ENCODE measurements at places on chromosomes 1 and 21. TPM values are rescaled to one million over a fixed set of nuclear protein-coding genes. Genes with fewer than 3 reads are reported as not detected.

- H3K27ac ChIP-seq, result no peak overlapping the region
- no peaks in the 10 kb centered on the region for H3K27me3 ChIP-seq
- DNase-seq, result no peak
- H3K36me3 ChIP-seq, result no peaks in the 10 kb centered on the region
Measured at GRCh38 chr1:24770881-24771280, 25.6 kb downstream of the CLIC4 start.

DNA sequence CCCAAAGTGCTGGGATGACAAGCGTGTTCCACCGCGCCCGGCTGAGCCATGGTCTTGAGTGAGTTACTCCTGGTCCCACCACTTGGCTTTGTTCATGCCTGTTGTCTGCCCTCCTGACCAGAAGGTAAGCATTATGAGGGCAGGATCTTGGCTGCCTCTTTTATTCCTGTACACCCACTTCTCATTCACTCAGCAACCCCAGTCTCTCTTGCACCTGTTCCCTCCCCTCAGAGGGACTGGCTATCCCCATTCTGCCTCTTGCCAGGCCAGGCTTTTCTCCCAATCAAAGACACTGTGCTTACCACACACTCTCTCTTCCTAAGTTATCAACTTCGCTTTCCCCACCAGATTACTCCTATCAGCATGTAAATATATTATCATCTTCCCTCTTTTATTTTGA lies 26.4 kb downstream of the SPATA21 start:
- H3K4me3 ChIP-seq, result no peak overlapping the region
- peaks cover 3% of the 10 kb centered on the region for H3K36me3 ChIP-seq

GRCh38 chr1:150765296-150765976 lies at the start of gene CTSS:
CTSS (minus strand) TSS chr1:150765778; CDS start chr1:150764763, 1,015 bp downstream.
- peaks cover 8% of the 10 kb centered on the region for H3K36me3 ChIP-seq
- DNase-seq, result no peak
- peak within 1 kb of the TSS; percentile 99 for H3K27ac ChIP-seq
- H3K27me3 ChIP-seq, result no peaks in the 10 kb centered on the region
- H3K4me1 ChIP-seq, result peaks cover 31% of the 10 kb centered on the region

Gene LIN9
- total RNA-seq, result 2.5 TPM

GRCh38 chr1:214312530-214313051 lies 31.6 kb downstream of the SMYD2 start:
- no peaks in the 10 kb centered on the region for H3K27me3 ChIP-seq
- no peak overlapping the region for H3K4me3 ChIP-seq
- no peak for DNase-seq
- H3K36me3 ChIP-seq, result peaks cover 8% of the 10 kb centered on the region
- H3K27ac ChIP-seq, result no peak overlapping the region

- H3K36me3 ChIP-seq, result no peaks in the 10 kb centered on the region
- DNase-seq, result peak; percentile 15
- H3K4me1 ChIP-seq, result peaks cover 17% of the 10 kb centered on the region
- peak overlapping the region; percentile 8 for H3K27ac ChIP-seq
- H3K4me3 ChIP-seq, result no peak overlapping the region
Measured at GRCh38 chr1:9767964-9768668, 55.6 kb downstream of the CLSTN1 start.

Gene C1orf115
- 0.50 TPM for total RNA-seq

- no peak overlapping the region for H3K4me3 ChIP-seq
- H3K36me3 ChIP-seq, result no peaks in the 10 kb centered on the region
- H3K4me1 ChIP-seq, result peaks cover 4% of the 10 kb centered on the region
- H3K27ac ChIP-seq, result peak overlapping the region; percentile 24
Measured at GRCh38 chr1:30915491-30916230, 7.1 kb upstream of the SDC3 start.

Gene NR5A2
- not detected for total RNA-seq

- H3K27me3 ChIP-seq, result no peaks in the 10 kb centered on the region
- H3K4me1 ChIP-seq, result peaks cover 20% of the 10 kb centered on the region
- no peaks in the 10 kb centered on the region for H3K36me3 ChIP-seq
- H3K27ac ChIP-seq, result peak overlapping the region; percentile 88
- H3K4me3 ChIP-seq, result no peak overlapping the region
Measured at GRCh38 chr1:93614986-93615581, 66.6 kb downstream of the BCAR3 start.

DNA sequence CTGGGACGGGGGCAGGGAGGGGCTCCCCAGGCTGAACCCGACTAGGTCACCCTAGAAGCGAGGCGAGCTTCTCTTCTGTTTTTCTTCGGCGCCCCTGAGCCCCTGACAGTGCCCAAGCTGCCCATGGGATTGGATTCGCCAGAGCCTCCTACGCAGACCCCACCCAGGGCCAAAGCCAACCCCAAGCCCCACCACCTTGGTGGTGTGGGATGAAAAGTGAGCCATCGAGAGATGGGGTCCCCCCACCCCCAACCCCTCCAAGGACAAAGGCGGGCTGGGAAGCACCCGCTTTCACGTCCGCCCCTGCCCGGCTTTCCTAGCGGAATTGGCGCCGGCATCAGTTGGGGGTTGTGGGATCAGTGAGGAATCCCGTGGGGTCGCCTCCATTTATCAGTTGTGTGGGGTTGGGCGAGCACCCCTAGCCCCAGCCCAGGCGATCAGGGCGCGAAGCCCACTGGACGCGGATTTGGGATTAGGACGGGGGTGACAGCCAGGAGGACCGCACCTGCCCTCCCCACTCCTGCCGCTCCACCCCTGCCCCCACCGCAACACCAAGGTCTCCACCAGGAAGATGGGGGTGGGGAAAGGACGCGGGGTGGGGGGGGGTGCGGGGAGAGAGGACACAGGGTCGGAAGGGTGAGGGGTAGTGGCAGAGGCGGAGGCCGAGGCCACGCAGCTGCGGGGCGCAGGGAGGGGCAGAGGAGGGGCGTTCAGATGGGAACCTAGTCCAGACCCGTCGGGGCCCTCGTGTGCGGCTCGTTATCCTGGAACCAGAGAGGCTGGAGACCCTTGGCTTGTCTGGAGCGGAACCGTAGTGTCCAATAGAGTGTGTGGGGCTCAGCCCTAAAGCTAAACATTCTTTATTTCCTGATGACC lies 4.4 kb downstream of the TSPEAR start:
- H3K27me3 ChIP-seq, result peaks cover 92% of the 10 kb centered on the region
- no peak overlapping the region for H3K27ac ChIP-seq
- no peak for DNase-seq
- H3K4me1 ChIP-seq, result peaks cover 23% of the 10 kb centered on the region
- peaks cover 9% of the 10 kb centered on the region for H3K36me3 ChIP-seq

Gene CLCNKA
- total RNA-seq, result not detected

GRCh38 chr1:17236779-17237560 lies 11.9 kb upstream of the PADI3 start:
- H3K4me1 ChIP-seq, result peaks cover 4% of the 10 kb centered on the region
- H3K27me3 ChIP-seq, result peaks cover 17% of the 10 kb centered on the region
- no peaks in the 10 kb centered on the region for H3K36me3 ChIP-seq
- peak; percentile 88 for DNase-seq

DNA sequence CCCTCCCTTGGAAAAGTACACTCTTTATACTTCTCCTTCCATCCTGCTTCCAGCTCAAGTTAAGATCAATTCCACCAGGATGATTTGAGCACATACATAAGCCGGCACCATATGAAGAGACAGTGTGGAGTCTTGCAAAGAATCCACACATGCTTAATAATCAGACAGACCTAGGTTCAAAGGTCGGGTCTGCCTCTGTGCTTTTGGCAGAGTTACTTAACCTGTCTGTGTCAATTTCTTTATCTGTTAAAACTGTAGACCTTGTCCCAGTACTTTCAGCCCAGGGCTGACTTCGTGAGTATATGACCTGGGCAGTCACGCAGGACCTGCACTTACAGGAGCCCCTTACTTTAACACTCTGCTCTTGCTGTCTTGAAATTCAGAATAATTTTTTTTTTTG lies 30.2 kb upstream of the BECN2 start:
- no peak overlapping the region for H3K4me3 ChIP-seq
- H3K4me1 ChIP-seq, result no peaks in the 10 kb centered on the region
- peaks cover 7% of the 10 kb centered on the region for H3K27me3 ChIP-seq
- H3K36me3 ChIP-seq, result no peaks in the 10 kb centered on the region

- no peaks in the 10 kb centered on the region for H3K27me3 ChIP-seq
- no peak overlapping the region for H3K4me3 ChIP-seq
- no peak for DNase-seq
- no peak overlapping the region for H3K27ac ChIP-seq
Measured at GRCh38 chr1:102919659-102920058, 188.7 kb downstream of the COL11A1 start.

GRCh38 chr1:236151739-236152424 lies 9.5 kb downstream of the GPR137B start:
- H3K27me3 ChIP-seq, result no peaks in the 10 kb centered on the region
- no peak for DNase-seq
- peaks cover 45% of the 10 kb centered on the region for H3K4me1 ChIP-seq
- no peak overlapping the region for H3K4me3 ChIP-seq
- no peak overlapping the region for H3K27ac ChIP-seq

DNA sequence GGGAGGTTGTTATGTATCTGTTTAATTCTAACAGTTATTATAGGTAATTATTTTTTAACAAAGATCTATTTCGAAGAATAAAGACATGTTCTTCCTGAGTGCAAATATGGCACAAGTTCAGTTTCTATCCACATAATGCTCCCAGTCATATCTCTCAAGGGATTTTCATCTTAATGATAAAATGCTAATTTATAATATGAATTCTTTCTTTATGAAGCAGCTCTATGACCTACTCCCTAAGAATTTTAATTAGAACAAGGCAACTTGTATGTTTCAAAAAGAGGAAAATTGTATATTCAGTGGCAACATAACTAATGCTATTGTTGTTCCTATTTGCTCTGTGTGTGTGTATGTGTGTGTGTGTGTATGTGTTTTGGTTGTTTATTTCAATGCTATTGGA lies 1222.1 kb upstream of the NCAM2 start:
- H3K4me3 ChIP-seq, result no peak overlapping the region
- no peaks in the 10 kb centered on the region for H3K36me3 ChIP-seq

- DNase-seq, result no peak
- no peaks in the 10 kb centered on the region for H3K36me3 ChIP-seq
- H3K27me3 ChIP-seq, result no peaks in the 10 kb centered on the region
- peak overlapping the region; percentile 19 for H3K27ac ChIP-seq
Measured at GRCh38 chr21:44887126-44887806, 13.8 kb upstream of the PTTG1IP start.

- DNase-seq, result peak; percentile 10
- H3K27me3 ChIP-seq, result no peaks in the 10 kb centered on the region
- peaks cover 36% of the 10 kb centered on the region for H3K4me1 ChIP-seq
- H3K36me3 ChIP-seq, result no peaks in the 10 kb centered on the region
- no peak overlapping the region for H3K27ac ChIP-seq
Measured at GRCh38 chr1:147541672-147542568, 619 bp downstream of the BCL9 start.

Gene LCE1F
- not detected for total RNA-seq

- H3K27ac ChIP-seq, result peak overlapping the region; percentile 67
- H3K4me1 ChIP-seq, result peaks cover 21% of the 10 kb centered on the region
- no peak for DNase-seq
- H3K4me3 ChIP-seq, result peak overlapping the region; percentile 84
- H3K36me3 ChIP-seq, result peaks cover 3% of the 10 kb centered on the region
Measured at GRCh38 chr21:44709426-44710293, 1.7 kb downstream of the TSPEAR start.

Gene PDZK1IP1
- 30.6 TPM for total RNA-seq

Measured in T-helper 17 cell (primary cell).